ENCODE measurements at places on chromosomes 2 and 18.
A peak's percentile ranks its signal among the peaks of the same experiment; 100 is the strongest.

DNA sequence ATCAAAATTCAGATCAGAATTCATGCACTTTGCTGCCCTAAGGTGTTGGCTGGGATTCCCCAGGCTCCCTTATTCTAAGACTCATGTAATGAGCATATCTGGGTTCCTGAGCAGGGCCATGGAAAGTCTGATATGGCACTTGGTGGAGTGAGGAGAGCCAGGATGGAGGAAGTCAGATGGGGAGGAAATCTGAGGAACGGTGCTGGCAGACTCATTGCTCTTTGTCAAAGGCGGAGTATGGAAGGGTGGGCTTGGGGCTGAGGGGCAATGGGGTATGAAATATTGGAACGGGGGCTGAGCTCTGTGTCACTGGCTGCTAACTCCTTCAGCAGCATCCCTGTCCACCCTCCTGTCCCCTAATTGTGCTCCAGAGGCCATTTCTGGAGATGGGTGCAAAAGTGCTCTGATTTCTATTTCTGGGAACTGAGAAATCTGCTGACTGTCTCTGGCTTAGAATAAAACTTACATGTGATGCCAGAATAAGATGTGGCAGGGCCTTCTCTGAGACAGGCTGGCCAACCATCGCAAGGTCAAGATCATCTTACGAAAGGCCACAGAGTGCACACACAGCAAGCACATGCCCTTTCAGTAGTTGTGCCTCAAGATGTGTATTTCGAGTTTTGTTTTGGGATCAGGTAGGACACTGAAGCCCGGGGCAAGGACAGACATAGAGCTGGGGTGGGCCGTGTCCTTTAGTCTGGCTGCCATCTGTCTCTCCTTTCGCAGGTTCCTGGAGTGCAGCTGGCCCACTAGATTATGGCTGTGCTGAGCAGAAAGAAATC is 480.0 kb upstream of the HS6ST1 start:
- DNase-seq = no peak

- no peak for DNase-seq
These were observed 29.3 kb downstream of the MRPL33 start for GRCh38 chr2:27800856-27801255.

- DNase-seq = peak; percentile 65
These were observed 2.4 kb downstream of the CTIF start for GRCh38 chr18:48541026-48541746.

DNA sequence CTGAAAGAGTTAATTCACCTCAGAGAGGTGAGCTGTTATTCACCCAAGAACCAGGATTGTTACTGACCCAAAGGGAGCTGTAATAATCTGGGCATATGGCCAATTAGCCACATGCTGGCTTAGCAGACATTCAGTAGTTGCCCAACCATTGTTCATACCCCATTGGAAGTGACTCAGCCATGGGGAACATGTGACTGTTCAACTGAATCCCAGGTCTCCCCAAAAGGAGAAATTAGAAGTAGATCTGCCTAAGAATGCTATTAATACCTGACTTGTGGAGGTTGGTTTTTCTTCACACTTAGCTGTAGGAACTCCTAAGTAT is 272.6 kb upstream of the UBE2E3 start:
- no peak for DNase-seq

- DNase-seq = no peak
These were observed 348.2 kb upstream of the VRK2 start for GRCh38 chr2:57698392-57698791.

GRCh38 chr2:239883326-239884050 is 141.7 kb downstream of the NDUFA10 start:
- no peak for DNase-seq

GRCh38 chr2:28390746-28391563 is 1.7 kb upstream of the FOSL2 start:
- no peak for DNase-seq

DNA sequence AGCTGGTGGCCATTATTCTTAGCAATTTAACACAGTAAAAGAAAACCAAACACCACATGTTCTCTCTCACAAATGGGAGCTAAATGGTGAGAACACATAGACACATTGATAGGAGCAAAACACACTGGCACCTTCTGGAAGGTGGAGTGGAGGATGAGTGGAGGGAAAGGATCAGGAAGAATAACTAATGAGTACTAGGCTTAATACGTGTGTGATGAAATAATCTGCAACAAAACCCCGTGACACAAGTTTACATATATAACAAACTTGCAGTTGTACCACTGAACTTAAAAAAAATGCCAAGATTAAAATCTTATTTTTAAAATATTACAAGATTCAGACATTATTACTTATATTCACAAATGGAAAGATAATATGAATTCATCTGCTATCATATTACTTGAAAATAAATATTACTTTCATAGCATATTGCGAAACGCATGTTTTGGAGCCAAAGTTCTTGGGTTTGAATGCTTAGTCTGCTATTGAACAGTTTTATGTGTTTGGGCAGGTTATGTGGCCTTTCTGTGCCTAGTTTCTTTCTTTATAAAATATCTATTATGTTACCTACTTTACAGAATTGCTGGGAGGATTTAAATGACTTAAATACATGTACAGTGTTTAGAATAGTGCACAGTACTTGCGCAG is 20.5 kb downstream of the ANKRD62 start:
- no peak for DNase-seq

DNA sequence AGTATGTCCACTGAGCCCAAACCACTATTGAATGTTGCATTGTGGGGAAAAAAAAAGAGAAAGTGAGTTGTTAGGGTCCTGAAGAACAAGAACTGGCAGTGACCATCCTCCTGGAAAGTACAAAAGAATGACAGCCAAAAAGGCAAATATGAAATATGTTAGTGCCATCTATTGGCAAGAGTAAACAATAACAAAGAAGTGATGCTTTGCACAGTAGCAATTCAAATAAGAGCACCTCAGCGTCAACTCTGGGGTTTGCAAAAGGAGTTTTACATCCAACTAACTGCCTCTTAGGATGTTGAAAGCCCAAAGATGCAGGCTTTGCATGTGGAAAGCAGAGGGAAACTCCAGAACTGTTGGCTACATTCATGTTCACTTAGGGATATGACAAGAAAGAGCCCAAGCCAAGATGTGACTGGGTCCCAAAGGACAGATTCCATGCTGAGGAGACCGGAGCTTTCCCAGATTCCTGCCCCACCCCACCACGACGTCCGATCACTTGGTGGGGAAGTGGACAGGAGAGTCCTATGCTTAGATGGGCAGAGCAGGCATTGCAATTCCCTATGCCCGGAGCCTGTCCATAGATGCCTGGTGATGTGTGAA is 15.6 kb downstream of the TRABD2A start:
- DNase-seq = peak; percentile 57

- DNase-seq = no peak
These were observed 149.3 kb upstream of the HNRNPA3 start for GRCh38 chr2:177063331-177063730.

DNA sequence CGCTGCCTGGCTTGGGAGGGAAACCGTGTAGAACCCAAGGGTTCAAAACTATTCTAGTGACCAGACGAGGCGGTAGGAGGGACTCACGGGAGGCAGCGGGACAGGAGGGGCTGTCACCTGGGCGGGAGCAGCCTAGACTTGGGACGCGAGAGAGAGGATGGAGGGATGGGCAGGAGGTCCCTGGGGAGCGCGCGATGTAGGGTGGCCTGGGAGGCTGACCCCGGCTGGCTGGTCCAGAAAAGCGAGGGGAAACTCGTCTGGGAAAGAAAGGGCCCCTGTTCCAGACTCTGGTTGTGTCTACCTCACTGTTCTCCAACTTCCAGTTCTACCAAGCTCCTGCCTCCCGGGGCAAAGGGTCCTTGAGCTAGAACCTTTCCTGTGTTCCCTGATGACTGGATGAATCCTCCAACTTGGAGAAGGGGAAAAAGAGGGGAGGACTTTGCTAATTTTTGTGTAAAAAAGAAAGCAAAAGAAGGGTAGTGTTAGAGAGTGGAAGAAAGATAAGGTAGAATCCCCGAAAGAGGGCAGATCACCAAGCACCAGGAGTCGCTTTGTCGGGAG is 1.4 kb downstream of the DOK6 start:
- DNase-seq = peak; percentile 20

DNA sequence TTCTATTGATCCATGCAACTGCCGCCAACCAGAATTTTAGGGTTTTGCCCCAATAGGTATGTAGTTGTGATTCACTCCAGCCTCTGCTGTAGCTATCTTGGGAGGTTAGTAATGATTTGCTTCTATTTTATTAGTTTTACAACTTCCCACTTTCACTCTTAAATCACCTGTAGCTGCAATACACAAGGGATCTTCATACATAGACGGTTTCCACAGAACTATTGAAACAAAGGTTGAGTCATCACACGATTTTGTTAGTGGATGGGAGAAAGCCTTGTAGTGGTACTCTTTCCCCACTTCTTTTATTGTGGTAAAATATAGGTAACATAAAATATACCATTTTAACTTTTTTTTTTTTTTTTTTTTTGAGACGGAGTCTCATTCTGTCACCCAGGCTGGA is 104.2 kb upstream of the SPRED2 start:
- peak; percentile 74 for DNase-seq

DNA sequence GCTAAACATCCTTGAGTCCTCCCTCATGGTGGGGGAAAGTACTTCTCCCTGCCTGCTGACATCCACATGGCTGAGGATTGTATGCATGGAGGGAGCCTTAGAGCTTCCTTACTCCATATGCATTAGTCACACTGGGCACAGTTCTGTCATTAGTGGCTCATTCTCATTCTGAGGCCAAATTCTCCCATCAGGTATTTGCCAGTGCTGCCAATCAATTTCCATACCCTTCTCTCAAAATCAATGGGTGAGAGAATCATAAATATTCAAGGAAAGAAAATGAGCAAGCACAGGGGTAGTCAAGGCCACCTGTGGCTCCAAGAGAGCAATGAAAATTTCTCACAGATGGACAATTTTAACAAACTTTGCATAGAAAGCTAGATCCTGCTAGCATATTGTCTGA is 422.6 kb upstream of the SETBP1 start:
- no peak for DNase-seq

GRCh38 chr2:195051401-195051800 is 605.6 kb upstream of the SLC39A10 start:
- no peak for DNase-seq

- DNase-seq = no peak
These were observed 5.2 kb downstream of the CNDP2 start for GRCh38 chr18:74501386-74501785.

DNA sequence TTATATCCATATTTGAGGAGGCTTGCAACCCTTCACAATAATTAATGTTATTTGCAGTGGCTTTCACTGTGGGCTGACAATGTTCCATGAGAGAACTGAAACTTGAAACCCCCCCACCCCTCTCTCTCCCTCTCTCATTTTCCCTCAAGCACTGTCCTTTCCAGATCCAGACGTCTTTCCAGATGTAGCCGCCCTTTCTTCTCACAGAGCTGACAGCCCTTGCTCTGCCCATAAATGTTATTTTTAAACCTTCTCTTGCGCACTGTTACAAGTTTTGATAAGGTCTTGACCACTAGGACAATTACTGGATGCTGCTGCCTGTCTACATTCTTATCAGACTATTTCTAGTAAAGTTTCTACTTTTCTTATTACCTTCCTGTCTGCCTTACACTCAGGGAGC is 91.4 kb upstream of the LINC00305 start:
- DNase-seq = no peak

GRCh38 chr18:45014047-45014501 is 333.4 kb downstream of the SETBP1 start:
- DNase-seq = no peak

GRCh38 chr2:233439191-233439590 is 84.9 kb downstream of the DGKD start:
- DNase-seq = no peak

DNA sequence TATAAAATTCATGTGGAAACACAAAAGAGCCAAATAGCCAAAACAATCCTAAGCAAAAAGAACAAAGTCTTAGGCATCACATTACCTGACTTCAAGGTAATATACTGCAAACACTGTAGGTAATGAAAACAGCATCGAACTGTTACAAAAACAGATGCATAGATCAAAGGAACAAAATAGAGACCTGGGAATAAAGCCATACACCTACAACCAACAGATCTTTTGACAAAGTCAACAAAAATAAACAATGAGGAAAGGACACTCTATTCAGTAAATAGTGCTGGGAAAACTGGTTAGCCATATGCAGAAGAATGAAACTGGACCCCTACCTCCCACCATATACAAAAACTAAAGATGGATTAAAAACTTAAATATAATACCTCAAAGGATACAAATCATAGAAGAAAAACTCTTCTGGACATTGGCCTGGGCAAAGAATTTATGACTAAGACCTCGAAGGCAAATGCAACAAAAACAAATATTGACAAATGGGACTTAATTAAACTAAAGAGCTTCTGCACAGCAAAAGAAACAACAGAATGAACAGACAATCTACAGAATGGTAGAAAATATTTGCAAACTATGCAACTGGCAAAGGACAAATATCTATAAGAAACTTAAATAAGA is 218.0 kb downstream of the PHLPP1 start:
- no peak for DNase-seq

- no peak for DNase-seq
These were observed 102.8 kb upstream of the TFCP2L1 start for GRCh38 chr2:121387591-121388325.

DNA sequence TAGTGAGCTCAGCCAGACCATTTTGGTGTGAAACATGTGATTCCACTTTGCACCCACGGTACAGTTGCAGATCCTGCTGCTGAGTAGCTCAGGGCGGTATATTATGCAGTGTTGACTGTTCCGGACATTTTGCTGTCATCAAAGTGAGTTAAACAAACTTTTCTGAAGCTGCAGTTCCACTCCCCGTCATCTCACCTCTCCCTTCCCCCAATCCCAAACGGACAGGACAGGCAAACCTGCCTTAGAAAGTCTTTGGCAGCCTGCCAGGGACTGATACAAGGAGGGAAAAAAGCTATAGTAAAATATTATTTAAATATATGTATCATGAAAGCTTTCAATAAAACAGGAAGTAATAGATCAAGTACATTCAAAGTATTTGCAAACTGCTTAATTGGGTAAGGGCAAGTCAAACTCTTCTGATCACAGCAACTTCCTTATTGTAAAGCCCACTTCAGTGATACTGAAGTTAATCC is 35.5 kb upstream of the SP5 start:
- DNase-seq = no peak

GRCh38 chr18:51032193-51032592 is 2.2 kb downstream of the SMAD4 start:
- DNase-seq = no peak

- DNase-seq = no peak
These were observed 16.0 kb downstream of the CCNT2 start for GRCh38 chr2:134934641-134935040.

DNA sequence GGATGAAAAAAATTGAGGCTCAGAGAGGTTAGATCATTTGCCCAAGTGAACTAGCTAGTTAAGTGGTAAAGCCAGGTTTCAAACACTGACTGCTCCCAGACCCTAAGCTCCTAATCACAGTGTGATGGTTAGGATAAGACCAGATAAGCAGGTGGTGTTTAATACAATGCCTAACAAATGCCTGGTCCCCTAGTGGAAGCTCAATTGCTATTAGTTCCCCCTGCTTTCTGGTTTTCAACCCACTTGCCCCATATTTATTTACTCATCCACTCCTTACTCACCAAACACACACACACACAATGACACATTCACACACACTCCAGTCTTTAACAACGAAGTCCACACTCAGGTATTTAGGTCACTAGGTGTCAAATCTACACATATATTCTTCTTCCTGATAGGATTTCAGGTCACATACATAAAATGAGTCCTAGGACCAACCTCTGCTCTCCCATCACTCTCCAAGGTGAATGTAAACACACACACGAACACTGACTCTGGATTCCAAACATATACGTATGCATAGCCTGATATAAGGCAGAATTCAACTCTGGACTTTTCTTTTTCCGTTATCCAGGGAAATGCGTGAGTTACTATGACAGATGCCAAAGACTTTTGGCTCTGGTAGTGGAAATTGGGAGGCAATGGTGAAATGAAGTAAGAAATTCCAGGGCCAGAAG is 73.6 kb upstream of the TSPYL6 start:
- peak; percentile 19 for DNase-seq

GRCh38 chr2:128155970-128156369 is 65.0 kb downstream of the UGGT1 start:
- DNase-seq = peak; percentile 50

Measured in GM13977 (cell line).